Stimulated activated CD8-positive, alpha-beta memory T cell treated with anti-CD3 and anti-CD28 coated beads, Interleukin-4, amount 100 ng/mL, for 4 hours (primary cell): ENCODE measurements at places on chromosomes 12 and 14.

GRCh38 chr12:24947541-24948419 is 1.1 kb downstream of the BCAT1 start:
- no peak for DNase-seq

DNA sequence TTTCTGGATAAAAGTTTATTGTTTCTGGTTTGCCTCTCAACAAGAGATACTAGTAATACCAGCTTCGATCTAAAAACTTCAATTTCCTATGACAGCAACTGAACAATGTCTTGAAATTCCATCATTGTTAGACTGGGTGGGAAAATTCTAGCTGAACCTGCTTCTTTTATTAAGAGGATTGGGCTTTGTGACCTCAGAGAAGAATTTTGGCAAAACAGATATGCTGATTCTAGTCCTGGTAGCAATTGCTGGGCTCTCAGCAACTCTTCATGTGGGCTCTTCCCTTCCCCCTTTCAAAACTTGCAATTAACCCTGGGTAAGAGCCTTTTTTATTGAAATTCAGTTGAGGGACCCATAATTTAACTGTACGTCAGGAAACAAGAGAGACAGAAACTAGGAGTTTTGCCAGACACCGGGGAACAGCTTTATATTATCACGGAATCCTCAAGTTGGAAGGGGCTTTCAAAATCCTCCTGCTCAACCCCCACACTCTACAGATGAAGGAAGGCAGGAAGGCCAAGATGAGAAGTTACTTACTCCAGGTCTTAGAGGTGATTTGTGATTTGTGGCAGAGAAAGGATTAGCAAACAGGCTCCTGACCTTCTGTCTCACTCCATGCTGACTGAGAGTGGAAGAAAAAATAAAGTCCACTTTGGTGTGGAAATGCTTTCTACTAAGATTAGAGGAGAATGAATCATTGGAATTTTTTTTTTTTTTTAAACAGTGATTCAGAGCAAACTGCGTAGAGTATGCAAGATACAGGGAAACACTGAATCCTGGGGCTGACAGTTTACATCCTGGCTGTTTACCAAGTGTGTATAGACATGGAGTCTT is 239.0 kb upstream of the ATP2B1 start:
- no peak for DNase-seq

- peak; percentile 27 for DNase-seq
Measured at GRCh38 chr14:106039400-106039799, 513.0 kb downstream of the TMEM121 start.

DNA sequence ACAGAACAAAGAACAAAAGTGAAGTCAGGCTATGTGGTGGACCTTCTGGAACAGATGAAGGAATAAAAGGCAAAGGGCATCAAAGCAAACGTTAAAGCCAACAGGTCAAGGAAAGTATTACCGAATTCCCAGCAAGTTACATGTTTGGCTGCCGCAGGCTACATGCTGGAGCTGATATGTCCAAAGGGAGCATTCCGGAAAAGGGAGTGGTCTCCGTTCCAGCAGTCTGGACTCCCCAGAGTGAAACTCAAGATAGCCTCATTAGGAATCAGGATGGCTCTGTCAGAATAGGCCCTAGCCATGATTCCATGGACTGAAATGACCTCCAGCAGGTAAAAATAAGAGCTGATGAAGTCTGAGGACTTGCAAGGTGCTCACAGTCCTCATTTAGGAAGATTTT is 379.8 kb upstream of the PRICKLE1 start:
- DNase-seq = no peak

GRCh38 chr14:38210587-38211216 is 3.0 kb downstream of the SSTR1 start:
- no peak for DNase-seq

DNA sequence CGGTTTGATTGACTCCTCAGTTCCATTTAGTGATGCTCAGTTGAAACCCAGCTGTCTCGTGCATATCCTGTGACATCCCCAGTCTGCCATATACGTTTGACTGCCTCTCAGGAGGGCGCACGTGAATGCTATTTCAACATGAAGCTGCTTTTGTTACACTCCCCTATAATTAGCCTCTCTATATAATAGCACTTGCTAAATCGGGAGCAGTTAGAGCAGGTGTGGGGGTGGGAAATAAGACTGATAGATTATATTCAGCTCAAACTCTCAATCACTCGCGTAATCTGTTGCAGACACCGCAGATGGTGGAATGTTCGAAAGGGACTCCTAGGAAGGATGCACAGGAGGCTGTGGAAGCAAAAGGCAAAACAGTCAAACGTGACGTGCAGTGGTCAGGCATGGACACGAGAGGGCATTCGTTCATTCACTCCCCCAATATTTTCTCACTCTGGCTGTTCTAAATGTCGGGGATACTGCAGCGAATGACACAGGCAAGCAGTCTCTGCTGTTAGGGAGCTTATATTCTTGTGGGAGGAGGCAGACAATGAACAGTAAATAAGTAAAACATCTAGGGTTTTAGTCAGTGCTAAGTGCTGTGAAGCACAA is 29.8 kb downstream of the KCNA1 start:
- DNase-seq = no peak

- DNase-seq = no peak
Measured at GRCh38 chr14:105907276-105907675, 380.9 kb downstream of the TMEM121 start.

DNA sequence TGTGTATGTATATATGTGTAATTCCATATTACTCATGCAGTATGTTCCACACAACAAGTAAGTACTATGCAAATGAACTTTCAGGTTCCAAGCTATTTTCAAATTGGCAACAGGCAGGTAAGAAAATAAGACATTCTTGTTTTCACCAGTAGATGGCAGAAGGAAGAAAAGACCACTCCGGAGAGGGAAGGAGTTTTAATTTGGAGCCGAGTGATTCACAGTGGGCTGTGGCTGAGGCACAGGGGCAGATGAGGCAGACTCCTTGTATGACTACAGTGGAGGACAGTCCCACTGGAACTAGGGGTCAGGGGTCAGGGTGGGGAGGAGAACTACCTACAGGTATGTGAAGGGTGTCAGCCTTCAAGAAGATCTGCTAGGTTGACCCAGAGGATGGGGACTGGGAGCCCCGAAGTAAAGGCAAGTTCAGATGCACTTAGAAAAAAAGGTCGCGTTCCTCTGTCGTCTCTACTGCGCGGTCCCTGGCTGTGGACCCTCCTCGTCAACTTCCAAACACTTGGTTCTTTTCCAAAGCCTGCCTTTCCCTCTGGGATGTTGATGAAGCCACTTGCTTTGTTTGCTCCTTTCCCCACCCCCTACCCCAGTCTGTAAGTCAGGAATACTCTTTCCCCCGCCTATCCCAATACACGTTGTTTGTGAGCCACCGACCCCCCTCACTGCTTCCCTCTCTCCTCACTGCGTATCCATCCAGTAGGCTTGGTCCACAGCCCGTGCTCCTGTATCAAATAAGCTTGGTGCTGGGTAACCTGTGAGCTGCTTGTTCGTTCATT is 24.1 kb downstream of the DDX47 start:
- no peak for DNase-seq

GRCh38 chr12:27578689-27579372 is 54.8 kb downstream of the PPFIBP1 start:
- no peak for DNase-seq

GRCh38 chr12:48118284-48118871 is 786 bp upstream of the PFKM start:
- no peak for DNase-seq

- no peak for DNase-seq
Measured at GRCh38 chr12:58034311-58034710, 92.9 kb downstream of the ATP23 start.

GRCh38 chr12:109858764-109859163 is 21.6 kb downstream of the GLTP start:
- no peak for DNase-seq

GRCh38 chr14:50649691-50650090 is 18.4 kb downstream of the SAV1 start:
- no peak for DNase-seq

DNA sequence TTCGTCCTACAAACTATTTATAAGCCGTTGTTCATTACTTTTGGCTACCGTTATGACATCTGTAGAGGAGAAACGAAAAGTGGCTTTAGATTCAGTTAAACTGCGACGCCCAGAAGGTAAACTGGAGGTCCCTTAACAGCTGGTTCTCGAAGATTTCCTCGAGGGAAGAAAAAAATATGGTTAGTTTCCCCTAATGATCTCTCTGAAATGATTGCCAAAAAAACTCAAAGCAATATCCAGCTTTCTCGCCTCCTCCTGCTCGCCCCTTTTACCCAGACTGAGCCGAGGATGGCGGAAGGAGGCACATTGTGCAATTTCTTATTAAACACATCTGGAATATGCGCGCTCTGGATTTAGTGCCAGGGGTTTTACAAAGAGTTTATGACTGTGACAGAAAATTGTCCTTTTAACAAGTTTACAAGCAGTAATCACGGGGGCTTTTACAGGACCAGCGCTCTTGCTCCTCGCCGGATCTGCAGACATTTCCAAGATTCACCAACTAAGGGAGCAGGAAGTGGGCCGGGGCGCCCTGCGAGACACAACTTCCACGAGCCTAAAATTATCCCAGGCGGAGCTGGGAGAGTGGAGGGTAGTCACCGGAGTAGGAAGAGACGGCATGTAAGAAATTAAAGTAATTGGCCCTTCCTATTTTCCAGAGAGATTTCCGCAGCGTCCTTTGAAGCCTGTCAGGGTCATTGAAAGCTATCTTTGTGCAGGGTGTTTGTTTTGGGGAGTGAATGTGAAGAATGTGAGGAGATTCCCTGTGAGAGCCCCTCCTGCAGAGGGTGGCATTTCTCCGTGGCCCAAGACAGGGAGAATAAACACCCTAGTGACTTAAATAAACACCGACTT is 5.6 kb downstream of the SIX1 start:
- DNase-seq = no peak
